Left forelimb (tissue), 1 donor: ENCODE measurements at places on chromosomes 2 and 18.
A peak's percentile ranks its signal among the peaks of the same experiment; 100 is the strongest.

DNA sequence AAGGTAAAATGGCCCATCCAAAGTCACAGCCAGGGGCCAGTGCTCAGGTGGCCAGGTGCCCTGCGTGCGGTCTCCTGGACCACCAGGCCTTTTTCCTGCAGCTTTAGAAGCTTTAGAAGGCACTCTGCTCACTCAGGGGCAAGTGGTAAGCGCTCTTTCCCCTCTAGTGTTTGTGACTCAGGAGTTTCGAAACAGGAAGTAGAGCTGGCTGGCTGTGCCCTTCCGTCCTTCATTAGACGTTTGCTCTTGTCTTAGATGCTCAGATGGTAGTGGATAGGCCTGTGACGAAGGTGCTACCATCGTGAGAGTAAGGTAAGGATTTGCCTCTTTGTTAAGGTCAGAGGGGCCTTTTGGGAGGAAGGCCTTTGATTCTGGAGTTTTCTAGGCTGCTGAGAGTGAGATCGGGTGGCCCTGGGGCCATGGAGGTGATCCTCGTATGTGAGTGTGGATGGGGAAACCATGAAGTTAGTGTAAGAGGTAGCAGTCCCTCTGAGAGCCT lies at the start of gene CASP8:
TSS of gene CASP8 (plus strand) at position 235 of the 499 bp plus-strand sequence. CDS start 5,951 bp downstream, outside the sequence.
- no peak for DNase-seq

- DNase-seq = no peak
These were observed 128.5 kb upstream of the SH3BP4 start for GRCh38 chr2:234823196-234823876.

DNA sequence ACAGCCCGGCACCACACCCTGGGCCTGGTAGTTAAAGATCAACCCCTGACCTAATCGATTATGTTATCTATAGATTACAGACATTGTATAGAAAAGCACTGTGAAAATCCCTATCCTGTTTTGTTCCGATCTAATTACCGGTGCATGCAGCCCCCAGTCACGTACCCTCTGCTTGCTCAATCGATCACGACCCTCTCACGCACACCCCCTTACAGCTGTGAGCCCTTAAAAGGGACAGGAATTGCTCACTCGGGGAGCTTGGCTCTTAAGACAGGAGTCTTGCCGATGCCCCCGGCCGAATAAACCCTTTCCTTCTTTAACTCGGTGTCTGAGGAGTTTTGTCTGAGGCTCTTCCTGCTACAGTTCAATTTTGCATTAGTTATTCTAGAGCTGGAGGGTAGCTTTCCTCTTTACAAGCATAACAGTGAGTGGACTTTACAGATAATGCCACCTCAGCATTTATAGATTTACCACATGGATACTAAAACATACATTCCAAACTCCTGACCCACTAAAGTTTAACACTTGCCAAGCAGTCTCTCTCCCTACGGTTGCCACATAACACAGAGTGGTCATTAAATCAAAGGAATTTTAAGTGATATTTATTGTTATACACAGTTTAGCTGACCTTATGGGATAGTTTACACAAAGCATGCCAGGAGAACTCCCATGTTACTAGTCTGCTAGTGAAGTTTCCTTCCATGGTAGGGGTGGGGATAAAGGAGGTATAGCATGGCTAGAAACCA lies 101.0 kb downstream of the EVA1A start:
- DNase-seq = no peak

DNA sequence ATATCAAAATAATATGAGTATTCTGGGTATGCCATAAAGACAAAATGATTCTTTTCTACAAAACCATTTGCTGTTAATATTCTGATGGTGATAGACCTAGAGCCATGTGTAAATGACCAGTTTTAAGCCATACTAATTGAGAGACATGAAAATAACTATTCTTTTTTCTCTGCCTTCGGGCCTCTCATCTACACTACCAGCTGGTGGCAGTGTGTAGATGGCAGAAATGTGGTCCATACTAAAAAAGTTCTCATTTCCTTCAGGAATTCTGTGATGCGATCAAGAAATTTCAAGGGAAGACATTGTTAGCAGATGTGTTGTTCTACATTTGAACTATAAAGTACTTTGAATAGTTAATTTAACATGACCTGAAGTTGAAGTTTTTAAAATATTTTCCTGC lies 485.2 kb downstream of the TRIB2 start:
- no peak for DNase-seq

DNA sequence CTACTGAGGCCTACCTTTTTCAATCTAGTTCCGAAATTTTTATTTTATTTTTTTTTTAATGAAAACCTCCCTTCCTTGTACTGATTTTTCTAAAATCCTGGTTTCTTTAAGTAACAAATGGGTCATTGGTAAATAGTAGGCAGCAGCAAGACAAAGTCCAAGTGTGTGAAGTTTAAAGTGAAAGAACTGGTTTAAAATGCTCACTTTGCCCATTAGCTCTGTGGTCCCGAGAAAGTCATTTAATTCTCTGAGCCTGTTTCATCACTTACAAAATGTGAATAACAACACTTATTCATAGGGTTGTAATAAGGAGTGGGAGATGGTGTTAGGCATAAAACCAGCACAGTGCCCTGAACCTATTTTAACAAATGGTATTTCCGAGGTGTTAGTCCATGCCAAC lies 426.2 kb downstream of the ERBB4 start:
- no peak for DNase-seq

DNA sequence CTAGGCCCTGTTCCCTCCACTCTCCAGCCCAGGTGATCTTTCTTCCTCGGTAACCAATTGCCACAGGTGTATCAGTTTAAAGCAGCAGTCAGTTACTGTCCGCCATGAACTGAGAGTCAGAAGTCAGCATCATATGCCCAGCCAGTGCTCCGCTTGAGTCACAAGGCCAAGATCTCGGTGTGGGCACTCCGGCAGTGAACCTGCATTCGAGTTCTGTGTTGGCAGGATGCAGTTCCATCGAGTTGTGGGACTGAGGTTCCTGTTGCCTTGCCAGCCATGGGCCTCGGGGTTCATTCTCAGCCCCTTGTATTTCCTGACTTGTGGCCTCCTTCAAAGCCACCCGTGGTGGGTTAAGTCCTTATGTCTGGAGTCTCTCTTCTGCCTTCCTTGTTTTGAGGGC lies 3.1 kb upstream of the TMEM185B start:
- no peak for DNase-seq

GRCh38 chr2:25905126-25905525 lies 26.8 kb upstream of the ASXL2 start:
- DNase-seq = no peak

GRCh38 chr2:236130349-236130998 lies 37.7 kb downstream of the GBX2 start:
- no peak for DNase-seq

- DNase-seq = no peak
These were observed 102.7 kb downstream of the NR4A2 start for GRCh38 chr2:156229724-156230362.

- DNase-seq = no peak
These were observed 293.2 kb downstream of the ALK start for GRCh38 chr2:29628108-29628745.

DNA sequence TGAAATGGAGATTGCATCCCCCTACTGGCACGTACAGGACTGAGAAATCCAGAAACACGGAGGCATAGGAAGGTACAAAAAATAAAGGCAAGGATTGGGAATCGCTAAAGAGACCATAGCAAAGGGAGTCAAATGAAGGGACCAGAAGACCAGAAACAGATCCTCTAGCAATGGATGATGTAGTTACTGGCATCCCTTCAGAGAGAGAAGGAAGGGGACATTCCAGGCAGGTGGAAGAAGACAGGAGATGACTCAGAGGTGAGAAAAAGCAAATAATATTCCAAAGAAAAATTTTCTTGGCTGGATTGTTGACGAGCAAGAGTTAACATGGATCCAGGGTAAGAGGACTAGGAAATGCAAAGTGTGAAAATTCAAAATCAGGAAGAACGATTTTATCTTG lies 78.4 kb upstream of the FZD7 start:
- no peak for DNase-seq

- no peak for DNase-seq
These were observed 72.0 kb upstream of the ZCCHC2 start for GRCh38 chr18:62450546-62451410.

- no peak for DNase-seq
These were observed 75.8 kb downstream of the PHLPP1 start for GRCh38 chr18:62790871-62791772.

DNA sequence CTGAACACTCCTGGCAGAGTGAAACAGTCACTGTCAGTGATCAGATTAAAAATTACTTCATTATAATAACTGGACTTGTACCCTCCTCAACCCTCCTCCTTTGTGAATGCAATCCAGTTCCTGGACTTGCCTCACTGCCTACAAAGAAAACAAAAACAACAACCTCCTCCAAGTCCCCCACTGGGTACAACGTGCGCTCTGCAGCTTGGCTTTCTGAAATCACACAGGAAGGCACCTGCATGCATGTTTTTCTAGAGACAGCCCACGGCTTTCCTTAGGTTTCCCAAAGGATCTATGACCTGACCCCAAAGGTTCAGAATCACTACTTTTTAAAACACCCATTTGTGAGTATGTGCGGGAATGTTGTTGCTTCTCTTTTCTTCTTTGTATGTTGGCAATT lies 61.4 kb upstream of the TUBA3E start:
- DNase-seq = no peak

DNA sequence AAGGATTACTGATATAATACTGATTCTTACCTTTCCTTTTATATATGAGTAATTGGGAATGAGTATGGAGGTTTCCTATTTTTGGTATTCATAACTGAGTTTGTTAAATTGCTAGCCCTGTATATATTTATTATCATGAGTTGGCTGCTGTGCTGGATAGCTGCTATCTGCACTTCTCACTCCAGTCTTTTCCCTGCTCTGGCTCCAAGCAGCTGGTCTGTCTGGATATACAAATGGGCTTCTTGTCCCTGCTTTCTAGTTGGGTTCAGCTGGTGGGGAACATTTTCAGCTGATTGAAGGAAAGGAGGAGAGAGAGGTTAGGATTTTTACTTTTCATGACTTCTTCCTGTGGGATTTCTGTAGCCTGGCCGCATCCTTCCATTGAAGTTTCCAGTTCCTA lies 41.2 kb downstream of the AGFG1 start:
- DNase-seq = no peak

DNA sequence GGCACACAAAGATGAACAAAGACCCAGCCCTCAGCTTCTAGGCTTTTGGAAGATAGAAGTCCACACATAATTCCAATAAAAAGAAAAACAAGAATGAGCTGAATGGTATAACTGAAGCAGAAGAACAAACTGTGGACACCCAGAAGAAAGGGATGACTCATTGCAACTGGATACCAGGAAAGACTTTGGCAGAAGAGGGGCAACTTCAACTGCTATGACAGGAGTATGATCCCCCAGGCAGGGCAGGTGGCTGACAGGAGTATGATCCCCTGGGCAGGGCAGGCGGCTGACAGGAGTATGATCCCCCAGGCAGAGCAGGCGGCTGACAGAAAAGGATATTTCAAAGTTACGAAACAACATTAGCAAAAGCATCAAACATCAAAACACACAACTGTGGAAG lies 21.6 kb downstream of the PID1 start:
- no peak for DNase-seq

GRCh38 chr2:89763581-89764485 lies 1072.4 kb downstream of the RPIA start:
- DNase-seq = peak; percentile 69

GRCh38 chr2:70087702-70088597 lies 673 bp downstream of the PCBP1 start:
- DNase-seq = no peak

- DNase-seq = no peak
These were observed 887.2 kb upstream of the LRATD1 start for GRCh38 chr2:13745330-13745729.

DNA sequence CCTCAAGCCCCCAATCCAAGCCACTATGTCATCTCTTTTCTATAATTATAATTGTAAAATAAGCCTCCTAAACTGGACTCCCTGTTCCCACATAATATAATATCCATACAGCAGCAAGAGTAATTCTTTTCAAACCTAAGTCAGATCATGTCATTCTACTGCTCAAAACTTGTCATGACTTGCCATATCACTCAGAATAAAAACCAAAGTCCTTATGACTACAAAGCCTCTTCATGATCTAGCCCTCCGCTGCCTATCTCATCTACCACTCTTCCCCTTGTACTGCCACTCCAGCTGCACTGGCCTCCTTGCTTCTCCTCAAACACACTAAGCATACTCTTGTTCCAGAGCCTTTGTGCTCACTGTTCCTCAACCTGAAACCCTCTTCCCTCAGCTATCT lies 69.9 kb downstream of the MEMO1 start:
- no peak for DNase-seq

DNA sequence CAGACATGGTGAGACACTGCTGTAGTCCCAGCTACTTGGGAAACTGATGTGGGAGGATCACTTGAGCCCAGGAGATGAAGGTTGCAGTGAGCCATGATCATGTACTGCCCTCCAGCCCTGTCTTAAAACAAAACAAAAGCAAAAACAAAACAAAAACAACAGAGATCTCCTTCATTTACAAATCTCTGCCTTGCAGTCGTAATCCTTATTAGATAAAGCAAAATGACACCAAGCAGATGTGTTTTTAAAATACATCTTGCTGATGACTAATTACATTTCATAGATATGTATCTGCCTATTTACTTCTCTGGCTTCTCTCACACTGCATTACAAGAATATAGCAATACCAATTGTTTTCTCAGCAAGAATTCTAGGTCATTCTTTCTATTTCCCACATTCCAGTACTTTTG lies 22.8 kb downstream of the NFE2L2 start:
- no peak for DNase-seq

DNA sequence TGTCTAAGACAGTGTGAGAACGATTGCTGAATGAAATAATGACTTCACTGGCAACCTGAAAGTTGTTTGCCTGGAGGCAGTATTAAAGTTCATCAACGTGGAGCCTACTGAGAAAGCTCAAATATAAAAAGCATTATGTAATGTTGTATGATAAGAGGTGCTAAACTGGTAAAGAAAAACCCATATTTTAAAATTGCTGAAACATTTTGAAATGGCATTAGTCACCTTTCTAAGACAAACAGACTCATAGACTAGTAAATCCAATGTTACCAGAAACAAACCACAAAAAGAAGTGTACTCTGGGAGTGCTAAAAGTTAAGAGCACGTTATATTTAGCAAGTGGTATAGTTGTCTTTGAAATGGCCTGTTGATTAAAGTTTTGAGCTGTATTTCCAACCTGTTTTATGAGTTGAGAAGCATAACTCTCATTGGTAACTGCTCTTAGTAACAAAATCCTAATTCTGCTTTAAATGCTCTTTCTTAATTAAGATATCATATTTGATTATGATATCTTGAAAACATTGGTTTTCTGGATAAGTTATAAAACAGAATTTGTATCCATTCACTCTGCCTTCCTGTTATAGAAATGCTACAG lies 62.7 kb downstream of the CYP1B1 start:
- DNase-seq = no peak
